Right atrium auricular region (tissue), 2 donors: ENCODE measurements at places on chromosomes 5 and 9. TPM values are rescaled to one million over a fixed set of nuclear protein-coding genes. Genes with fewer than 3 reads are reported as not detected.

DNA sequence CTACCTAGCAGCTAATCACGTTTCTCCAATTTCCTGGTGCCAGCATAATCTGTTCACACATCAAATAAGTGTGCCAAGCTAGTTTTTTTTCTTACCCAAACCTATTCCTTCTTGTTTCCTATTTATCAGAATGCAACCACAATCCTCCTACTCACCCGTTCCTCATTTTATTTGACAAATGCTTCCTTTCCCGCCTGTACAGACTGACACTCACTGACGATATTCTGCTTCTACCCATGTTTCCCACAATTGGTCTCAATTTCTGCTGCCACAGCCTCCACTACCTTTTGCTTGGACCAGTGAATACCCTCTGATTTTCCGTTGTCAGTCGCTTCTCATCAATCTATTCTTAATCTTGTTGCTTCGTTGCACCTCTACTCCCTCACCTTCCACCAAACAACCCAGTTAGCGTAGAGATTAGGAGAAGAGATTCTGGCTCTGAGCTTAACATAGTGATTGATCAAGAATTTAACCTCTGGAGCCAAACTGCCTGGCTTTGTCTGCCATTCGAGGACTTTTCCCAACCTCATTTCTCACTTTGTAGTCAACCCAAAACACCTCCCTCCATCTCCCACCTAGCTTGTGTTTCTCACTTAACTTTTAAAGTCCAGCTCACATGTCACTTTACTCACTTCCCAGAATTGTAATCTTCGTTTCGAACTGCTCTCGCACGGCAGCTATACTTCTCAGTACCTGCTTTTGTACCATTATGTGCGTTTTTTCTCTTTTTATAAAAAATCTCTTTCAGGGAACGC lies 729 bp upstream of the TMEM38B start:
- H3K4me1 ChIP-seq = peaks cover 29% of the 10 kb centered on the region
- DNase-seq = no peak
- no peaks in the 10 kb centered on the region for H3K36me3 ChIP-seq
- H3K4me3 ChIP-seq = peak overlapping the region; percentile 78
- peak overlapping the region; percentile 92 for H3K27ac ChIP-seq

DNA sequence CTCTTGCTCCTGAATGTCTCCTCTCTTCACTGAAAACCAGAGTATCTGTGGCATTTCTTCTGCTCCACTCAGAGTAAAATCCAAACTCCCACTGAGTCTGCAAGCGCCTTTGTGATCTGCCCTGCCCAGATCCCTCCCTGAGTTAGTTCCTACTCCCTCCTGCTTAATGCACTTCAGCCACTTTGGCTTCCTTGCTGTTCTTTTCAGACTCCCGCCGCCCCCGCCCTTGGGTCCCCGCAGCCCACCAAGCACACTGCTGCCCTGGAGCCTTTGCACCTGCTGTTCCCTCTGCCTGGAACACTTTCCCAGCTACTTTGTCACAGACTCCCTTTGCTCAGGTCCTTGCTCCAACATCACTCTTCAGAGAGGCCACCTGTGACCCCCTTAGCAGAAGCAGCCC lies 127.2 kb upstream of the SLC25A48 start:
- no peak for DNase-seq
- H3K4me1 ChIP-seq = peaks cover 4% of the 10 kb centered on the region
- no peak overlapping the region for H3K27ac ChIP-seq

DNA sequence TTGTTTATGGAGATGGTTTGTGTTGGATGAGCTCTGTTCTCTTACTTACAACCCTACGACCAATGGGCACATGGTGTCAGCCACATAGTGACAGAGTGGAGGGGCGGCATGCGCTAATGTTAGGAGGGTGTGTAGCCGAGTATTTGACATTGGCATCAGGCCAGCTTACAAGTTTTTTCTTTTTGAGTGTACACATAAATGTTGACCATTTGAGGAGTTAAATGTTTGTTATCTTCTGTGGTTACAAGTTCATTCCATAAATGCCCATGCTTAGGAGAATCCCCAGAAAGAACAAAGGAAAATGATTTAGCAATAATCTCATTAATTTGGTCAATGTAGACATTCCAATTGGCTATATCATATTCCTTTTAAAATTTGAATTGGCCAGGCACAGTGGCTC lies 180.1 kb upstream of the ELL2 start:
- H3K36me3 ChIP-seq = no peaks in the 10 kb centered on the region
- no peaks in the 10 kb centered on the region for H3K4me1 ChIP-seq
- no peaks in the 10 kb centered on the region for H3K27me3 ChIP-seq
- H3K4me3 ChIP-seq = no peak overlapping the region
- no peak overlapping the region for H3K27ac ChIP-seq

GRCh38 chr9:68925175-68925574 lies 88.7 kb downstream of the PRKACG start:
- H3K36me3 ChIP-seq = no peaks in the 10 kb centered on the region
- no peak overlapping the region for H3K4me3 ChIP-seq
- DNase-seq = no peak
- H3K27me3 ChIP-seq = no peaks in the 10 kb centered on the region

- DNase-seq = no peak
- H3K36me3 ChIP-seq = no peaks in the 10 kb centered on the region
- H3K4me3 ChIP-seq = no peak overlapping the region
These were observed 52.1 kb downstream of the TSSK1B start for GRCh38 chr5:113382731-113383130.

PLPP7 gene
- total RNA-seq = 124 TPM

DNA sequence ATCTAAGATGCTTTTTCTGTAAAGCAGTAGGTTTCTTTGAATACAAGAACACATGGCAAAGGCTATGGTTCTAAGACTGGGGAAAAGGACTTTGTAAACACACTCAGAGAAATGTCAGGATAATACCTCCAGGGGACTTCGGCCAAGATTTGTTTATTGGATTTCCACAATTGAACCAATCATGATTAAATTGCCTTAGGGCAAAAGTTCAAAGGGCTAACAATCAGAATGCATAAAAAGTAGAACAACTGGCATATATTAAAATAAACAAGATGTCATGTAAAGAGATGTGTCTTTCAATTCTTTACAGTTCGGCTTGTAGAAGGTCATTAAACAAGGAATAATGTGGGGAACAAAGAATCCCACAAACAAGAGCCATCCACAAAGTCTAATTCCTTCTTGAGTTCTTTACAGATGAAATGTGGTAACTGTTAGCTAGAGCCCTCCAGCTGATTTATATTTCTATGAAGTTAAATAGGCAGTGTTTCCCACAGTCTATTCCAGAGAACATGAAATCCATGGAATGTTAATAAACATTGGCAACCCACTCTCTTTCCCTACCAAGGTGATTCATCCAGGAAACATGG lies 565.5 kb downstream of the ZNF608 start:
- H3K4me1 ChIP-seq = peaks cover 5% of the 10 kb centered on the region
- DNase-seq = no peak
- no peak overlapping the region for H3K4me3 ChIP-seq
- no peaks in the 10 kb centered on the region for H3K27me3 ChIP-seq
- no peak overlapping the region for H3K27ac ChIP-seq

GRCh38 chr5:97543166-97543565 lies 360.1 kb upstream of the RIOK2 start:
- no peaks in the 10 kb centered on the region for H3K4me1 ChIP-seq
- H3K27me3 ChIP-seq = no peaks in the 10 kb centered on the region
- H3K4me3 ChIP-seq = no peak overlapping the region
- no peak for DNase-seq
- H3K27ac ChIP-seq = no peak overlapping the region

FAM153A gene
- 1.9 TPM for total RNA-seq

- no peak overlapping the region for H3K27ac ChIP-seq
- H3K4me3 ChIP-seq = no peak overlapping the region
- DNase-seq = no peak
- no peaks in the 10 kb centered on the region for H3K36me3 ChIP-seq
- no peaks in the 10 kb centered on the region for H3K27me3 ChIP-seq
These were observed 48.8 kb upstream of the SNAPC3 start for GRCh38 chr9:15373881-15374280.

DNA sequence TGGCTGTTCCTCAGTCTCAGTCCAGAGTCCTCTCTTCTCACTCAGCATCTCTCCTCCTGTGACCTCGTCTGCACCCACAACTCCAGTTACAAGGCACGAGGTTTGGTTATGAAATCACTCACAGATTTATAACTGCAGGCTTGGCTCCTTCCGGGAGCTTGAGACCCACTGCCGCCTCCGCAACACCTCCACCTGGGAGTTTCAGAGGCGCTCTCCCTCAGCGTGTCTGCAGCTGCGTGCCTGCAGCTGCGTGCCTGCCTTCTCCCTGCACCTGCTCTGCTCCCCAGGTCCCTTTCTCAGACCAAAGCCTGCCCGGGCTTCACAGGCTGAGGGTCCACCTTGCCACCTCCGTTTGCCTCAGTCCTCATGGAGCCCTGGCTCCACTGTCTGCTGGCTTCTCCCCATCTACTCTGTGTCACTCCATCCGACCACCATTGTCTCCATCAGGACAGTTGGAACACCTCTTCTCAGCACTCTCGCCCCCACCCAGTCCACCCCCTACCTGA lies 51.5 kb downstream of the HRH2 start:
- peaks cover 5% of the 10 kb centered on the region for H3K4me1 ChIP-seq
- H3K36me3 ChIP-seq = no peaks in the 10 kb centered on the region
- no peak overlapping the region for H3K27ac ChIP-seq
- DNase-seq = no peak
- no peaks in the 10 kb centered on the region for H3K27me3 ChIP-seq

GRCh38 chr5:178350361-178351220 lies 118.0 kb upstream of the PHYKPL start:
- H3K27me3 ChIP-seq = no peaks in the 10 kb centered on the region
- H3K36me3 ChIP-seq = no peaks in the 10 kb centered on the region
- H3K4me3 ChIP-seq = no peak overlapping the region
- H3K4me1 ChIP-seq = no peaks in the 10 kb centered on the region

GRCh38 chr9:79742110-79742721 lies 170.5 kb downstream of the TLE4 start:
- no peaks in the 10 kb centered on the region for H3K36me3 ChIP-seq
- H3K27ac ChIP-seq = peak overlapping the region; percentile 46
- peaks cover 6% of the 10 kb centered on the region for H3K4me1 ChIP-seq
- no peaks in the 10 kb centered on the region for H3K27me3 ChIP-seq
- DNase-seq = no peak
- no peak overlapping the region for H3K4me3 ChIP-seq

DNA sequence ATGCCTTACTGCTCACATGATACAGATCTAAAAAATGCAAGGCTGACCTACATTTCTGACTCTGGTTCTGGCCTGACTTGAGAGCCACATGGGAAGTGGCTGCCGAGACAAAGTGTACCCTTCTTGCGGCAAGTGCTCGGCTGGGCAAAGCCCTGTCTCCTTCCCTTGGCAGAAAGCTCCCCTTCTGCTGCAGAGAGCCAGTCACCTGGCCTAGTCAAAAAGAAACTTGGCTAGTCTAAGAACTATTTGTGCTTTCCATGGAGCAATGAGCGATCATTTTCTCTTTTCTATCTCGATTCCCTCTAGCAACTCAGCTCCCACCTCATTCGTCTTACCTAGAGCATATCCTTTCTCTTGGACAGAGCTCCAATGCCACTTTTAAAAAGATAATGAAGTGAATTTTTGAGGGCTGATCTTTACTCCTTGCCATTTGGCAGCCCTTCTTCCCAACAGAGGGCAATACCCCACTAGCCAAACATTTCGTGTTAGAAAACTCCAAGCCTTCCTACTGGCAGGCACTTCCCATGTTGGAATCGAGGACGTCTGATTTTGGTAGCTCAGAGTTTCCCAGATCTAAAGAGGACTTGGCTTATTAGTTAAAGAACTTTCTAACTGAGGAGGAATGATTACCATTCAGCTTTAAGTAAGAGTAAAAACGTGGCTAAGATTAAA lies 108.1 kb upstream of the PRRC1 start:
- H3K27ac ChIP-seq = peak overlapping the region; percentile 42
- DNase-seq = no peak
- no peaks in the 10 kb centered on the region for H3K27me3 ChIP-seq
- H3K4me3 ChIP-seq = no peak overlapping the region
- H3K36me3 ChIP-seq = no peaks in the 10 kb centered on the region

GRCh38 chr5:146233441-146233840 lies 30.0 kb downstream of the RBM27 start:
- no peak overlapping the region for H3K4me3 ChIP-seq
- DNase-seq = no peak
- peaks cover 7% of the 10 kb centered on the region for H3K4me1 ChIP-seq
- no peaks in the 10 kb centered on the region for H3K27me3 ChIP-seq
- H3K36me3 ChIP-seq = peaks cover 51% of the 10 kb centered on the region
